ENCODE measurements at places on chromosomes 6 and 20.

GRCh38 chr20:19538556-19538955 is 219.5 kb upstream of the RIN2 start:
- no peak for DNase-seq

- DNase-seq: no peak
These were observed 4.3 kb upstream of the LTA start for GRCh38 chr6:31567531-31568370.

- no peak for DNase-seq
These were observed 97.1 kb upstream of the TOP1 start for GRCh38 chr20:40931410-40932044.

DNA sequence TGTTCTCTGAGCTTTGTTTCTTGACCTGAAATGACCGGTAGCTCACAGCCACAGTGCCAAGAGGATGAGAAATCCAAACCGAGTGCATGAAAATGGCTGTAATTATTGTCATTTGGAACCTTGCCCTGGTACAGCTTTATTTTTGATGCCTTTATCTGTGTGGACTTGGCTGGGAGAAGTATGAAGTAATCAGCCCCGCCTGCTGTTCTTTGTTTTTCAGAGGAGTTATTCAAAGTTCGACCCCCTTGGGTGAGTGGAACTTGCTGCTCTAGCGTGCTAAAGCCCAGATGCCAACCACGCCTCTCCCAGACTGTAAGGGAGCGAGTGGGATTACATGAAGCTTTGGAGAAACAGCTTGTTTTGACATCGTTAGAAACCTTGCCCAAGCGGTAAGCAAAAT is 48.3 kb downstream of the ECT2L start:
- no peak for DNase-seq

- no peak for DNase-seq
These were observed 12.9 kb downstream of the BEND3 start for GRCh38 chr6:107102414-107102805.

GRCh38 chr6:111672761-111673450 is 67.2 kb upstream of the TRAF3IP2 start:
- DNase-seq: no peak

- no peak for DNase-seq
These were observed 73.8 kb downstream of the SCML4 start for GRCh38 chr6:107750176-107750797.

GRCh38 chr6:85124472-85125354 is 325.2 kb upstream of the NT5E start:
- DNase-seq: no peak

DNA sequence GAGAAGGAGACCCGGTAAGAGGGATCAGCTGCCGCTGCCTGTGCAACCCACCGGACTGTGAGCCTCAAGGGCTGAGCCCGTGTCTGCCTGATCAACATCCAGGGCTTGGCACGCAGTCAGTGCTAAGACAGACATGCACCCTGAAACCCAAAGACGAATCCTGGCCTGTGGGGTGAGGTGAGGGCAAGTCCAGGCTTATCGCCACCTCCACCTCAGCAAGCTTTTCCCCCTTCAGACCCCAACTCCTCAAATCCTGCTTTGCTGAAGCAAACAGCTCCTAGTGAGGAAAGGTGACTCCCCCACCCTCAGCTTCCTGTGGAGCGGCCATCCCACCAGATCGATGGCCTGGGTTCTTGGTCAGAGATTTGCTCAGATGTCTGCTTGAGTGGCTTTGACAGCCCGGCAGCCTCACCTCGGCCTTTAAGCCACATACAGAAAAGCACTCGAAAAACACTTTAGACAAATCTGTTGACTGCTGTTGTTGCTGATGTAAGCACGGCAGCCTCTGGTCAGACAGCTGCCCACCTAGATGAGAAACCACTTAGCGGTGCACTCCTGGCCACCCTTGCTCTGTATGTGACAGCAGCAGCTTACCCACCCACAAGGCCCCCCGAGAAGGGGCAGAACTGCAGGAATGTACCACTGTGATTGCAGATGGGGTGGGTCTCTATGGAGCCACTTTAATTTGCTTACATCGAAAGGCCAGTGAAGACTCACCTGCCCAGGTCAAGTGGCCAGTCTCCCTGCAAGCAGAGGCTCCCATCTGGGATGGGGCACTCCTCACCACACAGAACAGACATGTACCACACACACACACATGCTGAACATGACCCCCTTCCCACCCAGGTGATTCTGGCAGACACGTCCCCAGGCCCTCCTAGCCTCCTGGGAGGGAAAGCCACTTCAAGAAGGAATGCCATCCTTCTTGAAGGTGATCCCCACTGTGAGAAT is 14.8 kb downstream of the MTCH1 start:
- DNase-seq: no peak

DNA sequence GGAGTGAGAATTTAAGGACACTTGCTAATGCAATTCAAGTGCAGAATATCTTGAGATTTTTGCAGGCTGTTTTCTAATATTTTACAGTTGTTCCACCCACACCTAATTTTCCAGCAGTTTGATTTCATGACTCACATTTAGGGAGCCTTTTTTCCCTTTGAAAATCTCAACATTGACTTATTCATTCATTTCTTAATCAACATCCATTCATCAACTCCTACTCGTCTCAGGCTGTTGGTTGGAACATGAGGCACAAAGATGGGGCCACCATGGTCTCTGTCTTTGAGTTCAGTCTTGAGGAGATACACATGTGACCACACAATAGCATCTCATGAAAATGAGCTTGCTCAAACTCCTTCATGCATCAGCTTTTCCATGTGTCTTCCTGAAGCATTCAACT is 135.6 kb downstream of the UNC5CL start:
- no peak for DNase-seq

GRCh38 chr6:33957892-33958525 is 154.2 kb upstream of the MLN start:
- no peak for DNase-seq

- no peak for DNase-seq
These were observed 347.0 kb downstream of the BTBD3 start for GRCh38 chr20:12264711-12265110.

DNA sequence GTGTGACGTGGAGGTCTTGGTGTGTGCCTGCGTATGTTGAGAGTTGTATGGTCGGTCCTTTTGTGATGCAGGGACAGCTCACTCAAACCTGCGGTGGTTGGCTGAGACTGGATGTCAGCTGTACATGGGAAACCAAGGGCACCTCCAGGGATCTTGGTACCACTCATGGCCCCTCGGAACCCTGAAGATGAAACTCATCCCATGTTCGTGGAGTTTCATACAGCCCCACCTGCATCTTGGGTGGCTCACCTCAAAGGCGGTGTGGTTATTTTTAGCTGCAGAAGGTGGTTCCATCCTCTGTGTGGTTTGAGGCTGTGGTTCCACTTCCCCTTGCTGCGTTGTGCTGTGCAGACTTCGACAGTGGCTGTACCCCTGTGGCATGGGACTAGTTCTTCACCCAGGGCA is 52.6 kb upstream of the SLC22A1 start:
- DNase-seq: no peak

DNA sequence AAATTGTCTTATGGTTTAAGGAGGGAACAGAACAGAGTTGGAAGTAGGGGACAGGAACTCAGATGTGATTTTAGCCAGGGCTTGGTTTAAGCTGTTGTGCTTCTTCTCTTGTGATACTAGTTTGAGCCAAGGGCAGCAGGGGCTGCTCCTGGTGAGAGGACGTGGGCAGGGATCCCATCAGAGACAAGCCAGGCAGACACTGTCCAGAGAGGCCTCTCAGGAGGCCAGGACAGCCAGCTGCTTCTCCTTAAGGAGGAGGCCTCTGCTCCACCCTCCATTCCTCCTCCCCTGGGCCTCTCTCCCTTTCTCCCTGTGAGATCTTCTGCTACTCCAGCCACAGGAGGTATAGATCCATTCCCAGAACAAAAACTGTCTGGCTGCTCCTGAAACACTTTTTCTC is 108.4 kb upstream of the MLN start:
- DNase-seq: no peak

DNA sequence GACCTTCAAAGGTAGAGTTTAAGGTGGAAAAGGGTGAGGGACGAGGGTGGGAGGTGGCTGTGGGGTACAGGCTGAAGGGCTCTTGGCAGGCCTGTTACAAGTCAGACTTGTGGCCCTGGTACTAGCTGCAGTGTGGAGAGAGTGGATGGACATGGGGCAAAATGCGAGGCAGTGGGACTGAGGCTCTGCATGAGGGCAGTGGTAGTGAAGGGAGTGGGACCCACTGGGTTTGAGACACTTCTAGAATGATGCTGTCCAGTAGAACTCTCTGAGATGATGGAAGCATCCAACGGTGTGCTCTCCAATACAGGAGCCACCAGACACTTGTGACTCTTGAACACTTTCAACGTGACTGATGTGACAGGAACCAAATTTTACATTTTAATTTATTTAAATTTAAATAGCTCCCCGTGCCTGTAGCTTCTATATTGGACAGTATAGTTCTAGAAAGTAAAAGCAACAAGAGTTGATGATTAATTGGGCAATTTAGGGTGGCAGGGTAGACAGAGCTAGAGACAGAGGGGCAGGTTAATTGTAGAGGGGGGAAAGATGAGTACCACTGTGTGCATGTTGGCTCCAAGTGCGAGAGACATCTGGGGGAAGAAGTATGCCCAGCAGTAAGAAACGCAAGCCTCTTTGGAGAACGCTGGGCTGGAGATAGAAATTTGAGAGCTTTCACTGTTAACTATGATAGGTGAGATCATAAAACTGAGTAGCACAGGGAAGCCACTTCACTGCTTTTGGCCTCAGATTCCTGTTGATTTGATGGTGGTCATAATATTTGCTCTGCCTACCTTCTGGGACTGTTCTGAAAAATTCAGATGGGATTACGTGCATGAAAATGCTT is 77.5 kb downstream of the TXNDC5 start:
- no peak for DNase-seq

GRCh38 chr20:39019805-39020325 is 57.7 kb downstream of the DHX35 start:
- no peak for DNase-seq

DNA sequence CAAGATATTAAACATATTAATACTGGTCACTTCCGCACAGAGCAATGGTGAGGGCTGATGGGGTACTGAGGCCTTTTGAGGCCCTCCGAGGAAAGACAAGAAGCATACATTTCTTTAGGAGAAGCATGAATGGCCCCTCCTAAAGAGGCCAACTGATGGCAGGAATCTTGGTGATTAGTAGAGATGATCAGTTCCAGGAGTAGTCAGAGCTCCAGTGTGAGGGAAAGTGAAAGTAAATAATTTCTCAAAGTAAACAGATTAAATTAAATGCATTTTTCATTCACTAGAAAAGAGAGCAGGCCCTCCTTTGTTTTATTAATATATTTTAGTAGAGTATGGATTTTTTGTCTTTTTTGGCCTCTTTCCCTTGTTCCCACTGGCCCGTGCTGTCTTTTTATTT is 38.2 kb downstream of the NOX3 start:
- no peak for DNase-seq

GRCh38 chr6:151300267-151300991 is 60.7 kb downstream of the AKAP12 start:
- DNase-seq: no peak

GRCh38 chr6:157556671-157557430 is 175.9 kb downstream of the ZDHHC14 start:
- DNase-seq: no peak

GRCh38 chr6:29489286-29489685 is 1.5 kb upstream of the MAS1L start:
- DNase-seq: no peak

- no peak for DNase-seq
These were observed 129.5 kb downstream of the BTBD9 start for GRCh38 chr6:38510205-38510604.

DNA sequence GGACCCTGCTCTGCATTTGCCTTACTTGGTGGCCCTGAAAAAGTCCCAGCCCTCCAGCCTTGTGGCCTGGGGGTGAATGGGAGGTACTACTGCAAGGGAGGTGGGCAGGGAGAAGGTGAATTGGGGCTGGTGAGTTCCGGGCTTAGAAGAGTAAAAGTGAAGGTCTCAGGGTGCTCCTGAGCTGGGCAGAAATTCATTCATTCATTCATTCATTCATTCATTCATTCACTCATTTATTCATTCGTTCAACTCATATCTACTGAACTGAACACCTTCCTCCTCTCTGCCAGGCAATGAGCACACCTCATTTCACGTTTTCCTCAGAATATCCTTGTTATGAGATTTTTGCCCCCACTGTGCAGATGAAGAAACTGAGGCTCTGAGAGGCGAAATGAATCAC is 6.7 kb upstream of the DLGAP4 start:
- no peak for DNase-seq

GRCh38 chr6:75402296-75402695 is 91.3 kb downstream of the FILIP1 start:
- no peak for DNase-seq

DNA sequence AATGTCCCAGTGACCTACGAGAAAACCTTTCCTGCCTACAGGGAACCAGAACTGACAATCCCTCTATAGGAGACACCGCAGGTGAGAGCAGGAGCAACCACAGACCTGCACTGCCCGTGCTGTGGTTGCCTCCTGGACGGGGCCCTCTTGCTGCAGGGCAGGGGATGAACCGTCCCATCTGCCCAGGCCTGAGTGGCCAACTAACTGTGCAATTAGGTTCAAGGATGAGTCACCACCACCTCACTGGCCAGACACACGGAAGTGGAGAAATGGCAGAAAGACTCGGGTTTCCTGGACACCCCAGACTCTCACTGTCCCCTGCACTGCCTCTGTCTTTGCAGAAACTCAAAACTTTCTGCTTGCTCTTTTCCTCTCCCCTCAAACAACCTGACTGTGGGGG is 13.8 kb upstream of the HLA-G start:
- DNase-seq: peak; percentile 33

DNA sequence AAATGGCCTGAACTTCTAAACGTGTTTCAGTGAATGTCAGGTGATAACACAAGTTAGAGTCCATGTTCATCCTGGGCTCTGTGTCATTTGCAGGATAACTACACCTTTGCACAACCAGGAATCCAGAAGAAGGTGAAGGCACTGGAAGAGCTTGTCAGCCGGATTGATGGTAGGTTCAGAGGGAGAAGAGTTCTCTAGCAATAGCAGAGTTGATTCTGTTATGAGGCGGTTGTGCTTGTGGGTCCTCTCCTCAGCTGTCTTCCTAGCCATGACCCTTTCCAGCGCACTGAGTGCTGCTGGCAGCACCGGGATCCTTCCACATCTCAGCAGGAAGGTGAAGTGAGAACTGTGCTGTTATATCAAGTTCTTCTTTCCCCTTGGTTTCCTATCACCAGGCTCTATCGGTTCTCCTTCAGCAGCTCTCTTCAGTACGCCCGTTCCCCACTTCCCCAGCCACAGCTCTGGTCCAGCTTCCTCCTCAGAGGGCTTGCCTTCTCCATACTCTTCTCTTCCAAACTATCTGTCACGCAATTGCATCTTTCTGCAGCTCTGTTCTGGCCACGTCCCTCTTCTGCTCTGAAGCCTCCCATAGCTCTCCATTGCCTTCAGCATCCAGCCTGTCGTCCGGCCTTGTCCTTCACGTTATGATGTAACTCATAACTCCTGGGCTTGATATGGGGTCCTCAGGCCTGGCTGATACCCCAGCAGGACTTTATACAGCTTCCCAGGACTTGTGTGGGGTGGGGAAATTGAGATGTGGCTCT is 39.9 kb upstream of the RNF8 start:
- no peak for DNase-seq

Data from HTR-8/SVneo (cell line).